Endothelial cell of umbilical vein (primary cell): ENCODE measurements at places on chromosomes 5 and 9.

- DNase-seq: no peak
Measured at GRCh38 chr5:89147031-89147430, 264.0 kb upstream of the MEF2C start.

- no peak for DNase-seq
Measured at GRCh38 chr9:113892861-113893491, 16.9 kb downstream of the ZNF618 start.

- DNase-seq: no peak
Measured at GRCh38 chr9:136336156-136336870, 9.0 kb downstream of the GPSM1 start.

GRCh38 chr5:10913841-10914240 is 152.8 kb upstream of the DAP start:
- DNase-seq: no peak

- no peak for DNase-seq
Measured at GRCh38 chr9:34211395-34211794, 32.6 kb downstream of the UBAP1 start.

DNA sequence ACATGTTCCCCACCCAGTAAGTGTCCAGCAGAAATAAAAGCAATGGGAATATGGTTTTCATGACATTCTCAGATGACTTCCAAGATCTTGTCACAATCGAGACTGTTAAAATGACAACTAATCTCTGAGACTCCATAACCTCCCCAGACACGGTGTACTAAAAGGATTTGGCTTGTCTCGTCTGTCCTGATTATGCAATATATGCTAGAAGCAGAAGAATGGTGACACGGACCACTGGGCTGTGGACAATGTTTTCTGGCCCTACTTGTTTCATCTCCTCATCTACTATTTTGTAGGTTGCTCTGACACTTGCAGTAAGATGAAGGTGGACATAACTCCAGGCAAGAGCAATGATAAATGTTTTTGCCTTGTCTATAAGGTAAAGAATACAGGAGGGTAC is 56.6 kb downstream of the BNC2 start:
- DNase-seq: no peak

- peak; percentile 66 for DNase-seq
Measured at GRCh38 chr5:59673438-59674058, 220.0 kb downstream of the PDE4D start.
